ENCODE measurements at places on chromosomes 6 and 20.

DNA sequence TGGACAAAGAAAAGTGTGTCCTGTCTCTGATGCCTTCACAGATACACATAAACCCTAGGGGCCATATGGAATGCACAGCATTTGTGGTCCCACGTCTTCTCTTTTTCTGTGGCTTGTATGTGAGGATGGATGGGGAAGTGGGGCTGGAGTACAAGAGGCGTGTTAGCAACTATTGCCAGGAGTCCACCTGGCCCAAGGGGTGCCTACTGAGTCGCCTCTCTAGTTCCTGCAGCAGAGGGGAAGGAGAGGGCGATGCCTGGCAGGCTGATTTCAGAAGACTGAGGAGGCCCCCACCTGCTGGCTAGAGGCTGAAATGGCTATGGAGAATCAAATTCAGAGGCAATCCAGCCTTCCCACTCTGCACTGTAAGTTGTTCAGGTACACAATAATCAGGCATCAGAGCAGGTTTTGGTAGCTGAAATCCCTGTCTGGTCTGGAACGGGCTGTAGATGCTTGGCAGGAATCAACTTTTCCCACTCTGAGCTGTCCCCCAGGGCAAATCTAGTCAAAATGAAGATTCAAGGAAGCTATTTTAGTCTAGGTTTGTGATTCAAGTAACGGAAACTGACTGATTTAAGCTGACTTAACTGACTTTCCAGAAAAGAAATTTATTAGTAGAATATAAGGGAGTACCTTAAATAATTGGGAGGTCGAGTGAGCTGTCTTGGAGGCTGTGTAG is 14.9 kb upstream of the PPARD start:
- DNase-seq: peak; percentile 58

GRCh38 chr6:34223381-34223955 is 13.2 kb upstream of the HMGA1 start:
- no peak for DNase-seq

DNA sequence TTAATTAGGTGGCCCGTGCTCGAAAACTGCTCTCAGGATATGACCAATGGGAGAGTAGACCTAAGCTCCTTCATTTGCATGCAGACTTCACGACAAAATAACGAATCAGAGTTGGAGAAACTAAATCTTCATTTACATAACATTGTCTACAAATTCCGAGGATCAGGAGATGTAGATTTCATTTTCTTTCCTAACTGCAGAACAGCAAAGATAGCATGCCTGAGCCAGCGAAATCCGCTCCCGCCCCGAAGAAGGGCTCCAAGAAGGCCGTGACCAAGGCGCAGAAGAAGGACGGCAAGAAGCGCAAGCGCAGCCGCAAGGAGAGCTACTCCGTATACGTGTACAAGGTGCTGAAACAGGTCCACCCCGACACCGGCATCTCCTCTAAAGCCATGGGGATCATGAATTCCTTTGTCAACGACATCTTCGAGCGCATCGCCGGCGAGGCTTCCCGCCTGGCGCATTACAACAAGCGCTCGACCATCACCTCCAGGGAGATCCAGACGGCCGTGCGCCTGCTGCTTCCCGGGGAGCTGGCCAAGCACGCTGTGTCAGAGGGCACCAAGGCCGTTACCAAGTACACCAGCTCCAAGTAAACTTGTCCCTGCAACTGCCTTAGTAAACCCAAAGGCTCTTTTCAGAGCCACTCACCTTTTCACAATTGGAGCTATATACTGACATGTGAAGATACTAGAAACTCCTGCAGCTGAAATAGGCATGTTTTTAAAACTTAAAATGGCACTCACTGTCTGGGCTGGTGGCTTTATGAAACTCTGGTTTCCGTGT is 96.5 kb downstream of the HFE start:
- DNase-seq: peak; percentile 93

GRCh38 chr6:24872779-24873178 is 63.0 kb downstream of the RIPOR2 start:
- no peak for DNase-seq

GRCh38 chr6:137084090-137084489 is 39.3 kb upstream of the IL20RA start:
- no peak for DNase-seq

- no peak for DNase-seq
Observed at GRCh38 chr20:18092890-18093289, 35.2 kb upstream of the OVOL2 start.

- DNase-seq: no peak
Observed at GRCh38 chr6:25279748-25280343, 672 bp downstream of the CARMIL1 start.

DNA sequence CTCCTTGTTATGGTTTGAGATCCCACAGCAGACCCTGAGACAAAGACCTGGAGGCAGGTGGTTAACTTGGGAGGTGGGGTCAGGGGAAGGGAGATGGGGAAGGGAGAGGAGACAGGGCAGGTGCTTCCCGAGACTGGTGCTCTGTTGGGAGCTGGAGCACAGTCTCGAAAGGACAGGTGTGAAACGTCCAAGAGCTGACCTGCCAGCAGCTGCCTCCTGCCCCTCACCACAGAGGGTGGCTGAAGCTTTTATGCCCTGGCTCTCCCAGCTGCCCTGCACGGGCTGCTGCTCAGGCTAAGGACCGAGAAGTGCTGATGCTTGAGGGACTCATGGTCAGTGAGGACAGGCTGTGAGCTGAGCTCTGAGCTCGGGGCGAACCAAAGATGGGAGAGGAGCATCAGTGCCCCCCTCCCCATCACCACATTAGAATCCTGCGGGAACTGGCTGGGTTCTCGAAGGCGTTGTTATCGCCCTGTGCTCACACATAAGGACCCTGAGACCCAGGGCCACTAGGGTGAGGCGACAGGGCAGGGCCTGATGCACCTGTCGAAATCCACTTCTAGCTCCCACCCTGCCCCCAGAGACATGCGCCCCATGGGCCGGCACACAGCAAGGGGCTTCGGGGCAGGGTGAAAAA is 25.3 kb upstream of the CD93 start:
- DNase-seq: no peak

DNA sequence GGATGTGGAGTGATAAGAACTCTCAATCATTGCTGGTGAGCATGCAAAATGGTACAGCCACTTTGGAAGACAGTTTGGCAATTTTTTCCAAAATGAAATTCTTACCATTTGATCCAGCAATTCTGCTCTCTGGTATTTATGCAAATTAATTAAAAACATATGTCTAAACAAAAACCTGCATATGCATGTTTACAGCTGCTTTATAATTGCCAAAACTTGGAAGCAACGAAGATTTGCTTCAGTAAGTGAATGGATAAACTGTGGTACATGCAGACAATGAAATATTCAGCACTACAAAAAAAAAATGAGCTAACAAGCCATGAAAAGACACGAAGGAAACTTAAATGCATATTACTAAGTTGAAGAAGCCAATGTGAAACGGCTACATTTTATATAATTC is 55.5 kb upstream of the SMLR1 start:
- no peak for DNase-seq

DNA sequence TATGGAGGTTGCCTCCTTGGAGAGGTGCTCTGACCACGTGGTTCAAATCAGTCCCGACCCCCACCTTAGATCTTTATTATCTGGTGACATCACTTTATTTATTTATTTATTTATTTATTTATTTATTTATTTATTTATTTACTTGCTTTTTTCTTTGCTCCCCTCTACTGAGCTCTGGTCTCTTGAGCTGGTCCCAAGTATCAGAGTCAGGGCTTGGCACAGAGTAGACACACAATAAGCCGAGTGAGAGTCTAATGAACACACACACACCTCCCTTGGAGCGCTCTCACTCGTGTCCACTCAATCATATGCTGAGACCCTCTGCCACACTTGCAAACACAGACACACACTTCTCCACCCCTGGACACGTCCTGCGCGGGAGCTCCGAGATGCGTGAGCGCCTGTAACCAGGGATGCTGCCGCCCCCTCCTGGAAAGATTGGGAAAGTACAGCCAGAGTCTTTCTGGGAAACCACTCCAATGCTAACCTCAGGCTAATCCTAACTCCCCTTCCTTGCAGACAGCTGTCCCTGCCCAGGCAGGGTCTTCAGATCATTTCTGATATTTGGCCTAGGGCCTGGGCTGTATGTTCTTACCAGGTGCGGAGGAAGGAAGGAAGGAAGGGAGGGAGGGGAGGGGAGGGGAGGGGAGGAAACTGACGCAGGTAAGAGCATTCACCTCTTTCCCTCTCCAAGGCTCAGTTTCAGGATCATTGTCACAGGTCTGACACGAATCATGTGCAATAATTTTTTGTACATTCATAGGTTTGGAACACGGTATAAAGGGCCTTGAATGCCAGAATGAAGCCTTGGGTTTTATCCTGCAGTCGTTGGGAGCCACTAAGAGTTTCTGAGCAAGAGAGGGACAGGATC is 70.9 kb downstream of the STK35 start:
- DNase-seq: peak; percentile 54

DNA sequence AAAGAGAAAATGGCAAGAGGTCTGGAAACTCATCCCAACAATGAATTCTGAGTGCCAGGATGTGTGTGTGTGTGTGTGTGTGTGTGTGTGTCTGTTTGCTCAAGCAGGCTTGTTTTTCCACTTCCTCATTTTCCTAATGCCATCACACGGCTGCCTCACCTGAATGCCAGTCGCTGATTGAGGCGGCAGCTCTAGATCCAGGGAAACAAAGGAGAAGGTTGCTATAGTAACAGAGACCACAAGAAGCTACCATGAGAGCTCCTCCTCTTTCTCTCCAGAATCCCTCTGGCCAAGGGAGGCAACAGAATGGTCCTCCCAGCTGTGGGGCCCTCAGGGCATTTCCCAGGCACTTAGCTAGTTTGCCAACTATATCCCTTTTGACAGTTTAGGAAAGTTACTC is 241.1 kb upstream of the TSHZ2 start:
- DNase-seq: no peak

DNA sequence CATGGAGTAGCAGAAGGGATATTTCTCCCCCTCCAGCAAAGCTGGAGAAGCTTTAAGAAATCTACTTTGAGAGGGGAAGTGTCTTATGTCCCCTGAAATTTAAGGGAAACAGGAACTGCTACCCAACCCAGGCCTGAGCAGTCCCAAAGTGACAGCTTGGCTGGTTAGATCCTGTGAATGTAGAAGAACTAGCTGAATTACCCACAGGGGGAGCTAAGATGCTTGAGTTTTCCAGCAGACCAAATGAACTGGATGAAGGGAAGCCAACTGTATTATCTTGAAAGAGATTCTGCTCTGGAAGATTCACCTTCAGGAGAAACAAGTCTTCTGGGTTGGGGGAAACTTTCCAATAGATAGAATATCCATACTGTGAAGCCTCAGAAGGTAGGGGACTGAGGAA is 303.3 kb upstream of the MMS22L start:
- no peak for DNase-seq

DNA sequence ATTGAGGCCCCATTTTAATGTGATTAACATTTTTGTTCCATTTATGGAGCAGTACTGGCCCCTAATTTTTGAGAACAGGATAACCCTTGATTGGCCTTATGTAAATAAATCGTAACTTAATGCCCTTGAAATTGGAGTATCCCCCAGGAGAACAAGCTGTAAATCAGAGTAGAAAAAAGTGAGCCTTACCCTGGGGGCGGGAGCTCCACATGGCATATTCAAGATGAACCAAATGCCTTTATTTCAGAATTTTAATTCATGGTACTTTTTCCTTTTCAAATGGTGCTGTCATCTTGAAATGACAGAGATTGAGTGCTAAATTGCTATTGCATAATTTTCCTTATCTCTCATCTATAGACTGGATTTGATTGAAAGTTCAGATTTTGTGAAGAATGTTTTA is 809.5 kb upstream of the FLRT3 start:
- no peak for DNase-seq

DNA sequence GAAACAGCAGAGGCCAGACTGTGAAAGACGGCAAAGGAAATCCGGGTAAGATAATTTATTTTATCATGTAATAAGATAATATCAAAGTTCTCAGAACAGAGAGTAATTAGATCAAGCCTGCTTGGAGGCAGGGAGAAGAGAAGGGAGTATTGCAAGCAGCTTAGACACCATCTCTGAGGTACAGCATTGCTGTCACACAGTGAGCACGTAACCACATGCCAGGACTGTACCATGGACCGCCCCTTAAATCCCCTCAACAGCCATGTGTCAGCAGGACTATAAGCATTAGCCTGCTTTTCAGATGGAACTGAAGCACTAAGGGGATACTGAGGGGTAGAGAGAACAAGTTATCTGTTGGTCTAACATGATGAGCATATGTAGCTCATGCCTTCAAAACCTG is 141.5 kb downstream of the C6orf118 start:
- no peak for DNase-seq

DNA sequence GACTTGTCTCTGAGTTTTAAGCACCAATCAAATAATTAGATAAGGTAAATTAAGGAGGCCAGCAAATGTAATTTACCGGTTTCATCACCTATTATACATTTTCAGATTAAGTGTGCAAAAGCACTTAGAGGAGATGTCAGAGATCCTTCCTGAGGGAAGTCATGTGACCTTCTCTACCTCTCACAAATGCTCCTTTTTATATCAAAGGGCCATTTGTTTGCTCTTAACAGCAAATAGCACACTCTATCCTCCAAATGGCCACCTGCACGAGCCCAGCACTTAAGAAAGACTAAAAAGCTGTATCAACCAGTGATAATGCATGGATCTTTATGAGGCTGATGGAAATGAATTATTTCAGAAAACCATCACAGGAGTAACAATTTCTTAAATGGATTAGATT is 149.4 kb downstream of the ELOVL4 start:
- no peak for DNase-seq

GRCh38 chr6:162705736-162706135 is 21.8 kb downstream of the PRKN start:
- no peak for DNase-seq

DNA sequence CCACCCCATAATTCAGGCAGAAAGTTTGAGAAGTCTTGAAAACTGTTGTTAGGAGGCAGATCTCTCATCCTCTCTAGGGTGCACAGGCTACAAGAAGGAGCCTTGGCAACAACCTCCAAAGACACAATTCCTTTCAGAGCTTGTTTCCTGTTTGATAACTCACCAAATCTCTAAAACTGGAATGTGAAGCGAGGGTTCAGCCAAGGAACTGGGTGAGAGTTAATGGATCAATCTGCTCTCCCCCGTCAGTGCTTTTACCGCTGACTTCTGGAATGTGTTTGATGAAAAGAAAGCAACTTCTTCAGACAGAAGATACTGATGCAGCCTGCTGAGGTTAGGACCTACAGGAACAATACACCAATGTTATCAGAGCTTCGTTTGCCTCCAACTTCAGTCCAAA is 171.8 kb upstream of the BMP2 start:
- peak; percentile 82 for DNase-seq

GRCh38 chr6:34929241-34929978 is 40.4 kb downstream of the ANKS1A start:
- DNase-seq: no peak

- DNase-seq: peak; percentile 7
Observed at GRCh38 chr6:1435806-1436205, 46.4 kb downstream of the FOXF2 start.
